ENCODE measurements at places on chromosomes 1 and 21.

GRCh38 chr1:185322636-185323035 is 5.6 kb upstream of the IVNS1ABP start:
- DNase-seq = no peak

- no peak for DNase-seq
These were observed 70.5 kb upstream of the HSPA13 start for GRCh38 chr21:14453339-14454015.

DNA sequence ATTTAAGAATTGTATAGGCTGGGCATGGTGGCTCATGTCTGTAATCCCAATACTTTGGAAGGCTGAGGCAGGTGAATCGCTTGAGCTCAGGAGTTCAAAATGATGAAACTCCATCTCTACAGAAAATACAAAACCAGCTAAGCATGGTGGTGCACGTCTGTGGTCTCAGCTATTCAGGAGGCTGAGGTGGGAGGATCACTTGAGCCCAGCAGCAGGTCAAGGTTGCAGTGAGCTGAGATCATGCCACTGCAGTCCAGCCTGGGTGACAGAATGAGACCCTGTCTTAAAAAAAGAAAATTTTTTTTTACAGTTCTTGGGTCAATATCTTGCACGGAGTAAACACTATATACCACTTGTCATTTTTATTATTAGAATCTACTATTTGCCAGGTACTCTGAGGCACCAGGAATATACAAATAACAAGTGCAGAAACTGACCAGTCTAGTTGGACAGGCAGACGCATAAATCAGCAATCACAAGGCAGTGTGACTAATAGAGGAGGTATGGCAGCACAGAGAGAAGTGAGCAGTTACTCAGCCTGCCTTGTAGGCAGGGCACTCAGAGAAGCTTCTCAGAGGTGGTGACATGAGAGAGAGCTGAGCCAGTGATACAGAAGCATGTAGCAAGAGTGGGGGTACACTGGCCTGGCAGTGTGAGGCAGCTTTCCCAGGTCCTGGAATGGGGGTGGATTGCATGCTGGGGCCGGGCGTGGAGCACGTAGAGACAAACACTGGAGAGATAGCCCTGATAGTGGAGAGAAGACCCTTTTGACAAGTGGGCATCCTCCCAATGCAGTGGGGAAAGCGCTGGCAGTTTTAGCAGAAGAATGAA is 8.0 kb downstream of the PHLDA3 start:
- no peak for DNase-seq

DNA sequence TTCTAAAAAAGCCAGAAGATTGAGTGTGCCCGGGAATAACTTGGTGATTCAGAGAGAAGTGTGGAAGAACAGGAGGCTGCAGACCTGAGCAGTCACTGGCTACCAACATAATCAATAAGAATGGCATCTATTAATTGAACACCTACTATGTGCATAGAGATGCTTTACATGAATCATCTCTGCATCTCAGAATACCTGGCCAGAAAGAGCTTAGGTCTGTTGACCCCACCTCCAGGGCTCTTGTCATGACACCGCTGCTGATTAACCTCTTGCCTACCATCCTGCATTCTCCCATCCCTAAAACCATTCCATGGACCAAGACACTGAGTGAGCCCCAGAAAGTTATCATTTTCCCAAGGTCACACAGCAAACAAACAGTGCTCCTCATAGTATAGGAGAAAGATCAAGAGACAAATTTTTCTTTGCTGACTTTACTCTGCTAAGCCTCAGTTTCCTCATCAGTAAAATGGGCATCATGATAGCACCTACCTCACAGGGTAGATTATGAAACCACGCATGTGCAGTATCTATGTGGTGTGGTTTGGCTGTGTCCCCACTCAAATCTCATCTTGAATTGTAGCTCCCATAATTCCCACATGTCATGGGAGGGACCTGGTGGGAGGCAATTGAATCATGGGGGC is 16.3 kb upstream of the PINK1 start:
- no peak for DNase-seq

DNA sequence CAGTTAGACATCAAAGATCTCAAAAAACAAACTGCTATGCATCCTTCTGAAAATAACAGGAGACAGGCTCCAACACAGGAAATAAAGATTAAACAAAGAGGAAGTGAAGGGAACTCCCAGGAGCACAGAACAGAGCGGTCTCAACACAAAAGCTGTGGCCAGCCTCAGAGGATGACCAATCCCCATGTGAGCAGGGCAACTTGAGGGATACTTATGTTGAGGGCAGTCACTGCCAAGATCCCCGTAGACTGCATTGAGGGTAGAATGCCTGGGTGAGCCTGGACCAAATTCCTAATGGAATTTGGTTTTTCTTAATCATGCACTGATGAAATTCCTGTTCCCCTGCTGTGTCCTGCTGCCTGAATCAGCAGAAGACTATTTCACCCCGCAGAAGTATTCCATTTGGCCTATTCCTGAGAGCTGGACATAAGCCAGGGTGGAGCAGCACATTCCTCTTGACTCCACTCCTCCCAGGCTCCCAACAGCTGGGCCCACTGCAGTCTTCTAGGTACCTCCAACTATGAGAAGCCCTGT is 49.0 kb downstream of the JAK1 start:
- no peak for DNase-seq

DNA sequence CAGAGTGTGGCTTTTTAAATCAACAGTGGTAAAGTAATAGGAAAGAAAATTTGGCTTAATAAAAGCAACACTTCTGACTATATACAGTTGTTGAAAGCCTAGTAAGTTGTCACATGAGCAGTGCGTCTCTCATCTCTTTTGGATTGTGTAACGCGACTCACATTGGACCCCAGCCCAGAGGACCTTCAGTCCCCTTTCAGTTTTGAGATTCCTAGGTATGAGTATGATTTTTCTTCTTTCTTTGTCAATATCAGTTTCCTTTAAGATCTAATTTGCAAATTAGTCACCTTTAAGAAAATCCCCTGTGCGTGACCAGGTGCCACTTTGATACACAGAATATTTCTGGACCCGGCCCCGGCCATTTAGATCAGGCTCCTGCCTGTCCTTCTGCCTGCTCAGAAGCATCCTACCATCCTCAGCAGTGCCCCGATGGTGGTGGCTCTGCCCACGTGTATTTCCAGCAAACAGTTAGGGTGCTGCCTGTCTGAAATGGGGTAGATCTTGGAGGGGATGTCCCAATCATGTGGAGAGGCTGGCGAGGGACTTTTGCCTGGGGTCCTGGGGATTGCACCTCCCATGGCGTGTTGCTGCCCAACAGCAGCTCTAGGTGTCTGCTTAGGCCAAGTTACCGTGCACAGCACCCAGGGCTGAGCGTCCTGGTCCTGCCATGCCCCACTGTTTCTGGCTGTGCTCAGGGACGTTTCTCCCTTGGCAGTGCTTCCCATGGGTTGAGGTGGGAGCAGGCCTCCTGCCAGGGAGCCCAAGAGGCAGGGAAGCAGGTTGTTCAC is 21.1 kb downstream of the SNAP47 start:
- DNase-seq = no peak

DNA sequence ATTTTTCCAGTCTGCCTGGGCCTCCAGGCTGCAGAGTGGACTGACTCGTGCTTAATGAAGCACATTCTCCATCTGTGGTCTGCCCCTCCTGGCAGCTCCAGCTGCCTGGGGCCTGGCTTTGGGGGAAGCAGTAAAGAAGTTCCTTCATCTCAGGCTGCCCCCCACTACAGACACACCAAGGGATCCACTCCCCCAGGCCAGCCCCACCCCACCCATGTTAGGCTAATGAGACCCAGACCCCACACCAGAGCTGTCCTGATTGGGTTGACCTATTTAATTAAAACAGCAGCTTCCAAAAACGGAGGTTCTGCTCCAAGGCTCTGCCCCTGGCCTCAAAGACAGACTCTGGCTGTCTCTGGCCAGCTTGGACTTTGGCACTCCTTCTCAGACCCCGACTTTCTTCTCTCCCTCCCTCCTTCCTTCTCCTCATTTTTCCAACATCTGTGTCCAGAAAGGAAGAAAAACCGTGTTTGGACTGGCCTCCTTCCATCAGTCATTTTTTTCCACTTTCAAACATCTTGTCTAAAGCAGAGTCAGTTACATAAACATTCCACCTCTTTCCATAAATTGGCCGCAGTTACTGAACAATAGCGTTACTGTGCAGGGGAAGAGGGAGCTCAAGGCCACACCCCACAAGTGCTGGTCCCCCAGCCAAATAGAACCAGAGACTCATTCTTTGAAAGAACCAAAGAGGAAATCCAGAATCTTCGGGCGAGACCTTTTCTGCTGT is 29.7 kb downstream of the SERTAD4 start:
- DNase-seq = no peak

DNA sequence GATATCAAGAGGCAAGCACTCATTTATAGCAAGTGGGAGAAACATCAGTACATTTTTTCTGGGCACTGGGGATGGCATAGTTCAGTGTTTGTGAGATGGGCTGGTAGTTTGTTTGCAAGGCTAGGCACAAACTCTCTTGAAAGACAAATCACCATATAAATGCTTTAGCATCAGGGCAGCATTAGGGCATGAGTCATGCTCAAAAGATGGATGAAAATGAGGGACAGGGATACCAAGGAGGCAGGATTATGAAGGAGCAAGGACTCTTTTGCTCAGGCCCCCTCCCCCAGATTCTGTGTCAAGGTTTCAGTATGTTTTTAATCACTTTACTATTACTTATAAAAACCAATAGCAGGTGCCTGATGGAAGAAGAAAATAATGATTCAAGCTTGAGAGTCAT is 43.9 kb upstream of the CAMK1G start:
- DNase-seq = no peak

- no peak for DNase-seq
These were observed 115.1 kb upstream of the PBX1 start for GRCh38 chr1:164443836-164444235.

GRCh38 chr1:30037251-30038118 is 685.9 kb downstream of the MATN1 start:
- DNase-seq = no peak

DNA sequence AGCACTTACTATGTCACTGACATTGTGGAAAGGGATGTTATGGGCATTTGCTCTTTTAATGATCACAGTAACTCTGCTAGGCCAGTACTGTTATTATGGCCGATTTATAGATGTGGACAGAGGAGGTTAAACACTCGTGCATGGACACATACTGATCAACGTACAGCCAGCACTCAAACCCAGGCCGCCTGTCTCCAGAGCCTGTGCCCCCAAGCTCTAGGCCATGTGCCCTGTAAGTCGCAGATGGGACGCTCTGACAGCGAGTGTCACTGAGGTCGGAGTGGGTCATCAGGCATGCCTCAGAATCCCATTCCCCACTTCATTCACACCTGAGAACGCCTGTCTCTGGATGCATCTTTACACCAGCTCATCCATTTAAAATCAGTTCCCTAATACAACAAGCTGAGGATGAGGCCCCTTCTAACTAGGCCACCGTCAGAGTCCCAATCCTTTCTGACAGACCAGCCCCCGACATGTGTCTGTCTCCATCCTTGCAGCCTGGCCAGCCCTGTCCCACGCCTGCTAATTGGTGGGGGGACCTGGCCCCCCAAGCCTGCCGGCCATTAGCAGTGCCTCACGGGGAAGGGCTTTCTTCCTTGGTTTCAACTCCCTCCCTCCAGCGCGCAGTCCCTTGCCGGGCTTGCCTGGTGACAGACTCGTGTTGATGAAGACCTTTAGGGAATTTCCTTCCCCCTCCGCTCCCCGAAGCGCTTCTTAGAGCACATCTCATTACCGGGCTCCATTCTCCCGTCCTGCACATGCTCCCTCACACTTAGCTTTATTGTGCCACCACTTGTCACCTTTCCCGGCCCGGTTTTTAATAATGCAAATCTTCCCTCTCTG is 436.8 kb downstream of the KIF26B start:
- peak; percentile 76 for DNase-seq

GRCh38 chr21:14826630-14827029 is 238.2 kb downstream of the NRIP1 start:
- no peak for DNase-seq

DNA sequence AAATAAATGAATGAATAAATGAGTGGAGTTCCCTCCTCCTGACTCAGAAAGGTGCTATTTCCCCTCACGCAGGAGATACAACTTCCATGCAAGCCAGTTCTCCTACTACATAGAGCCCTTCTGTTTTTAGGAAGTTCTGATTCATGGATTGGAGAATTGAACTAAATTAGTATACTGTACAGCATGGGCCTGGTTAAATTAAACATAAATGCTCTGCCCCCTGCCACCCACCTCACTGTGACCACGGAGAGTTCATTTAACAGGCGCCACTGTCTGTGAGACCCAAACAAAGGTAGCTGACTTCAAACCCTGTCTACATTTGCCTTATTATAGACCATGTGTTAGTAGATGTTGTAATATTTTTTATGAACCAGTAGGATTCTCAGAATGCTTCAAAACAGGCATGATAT is 9.1 kb upstream of the IRF2BP2 start:
- peak; percentile 89 for DNase-seq

GRCh38 chr21:35291034-35291433 is 241.9 kb upstream of the RUNX1 start:
- no peak for DNase-seq

GRCh38 chr1:207054491-207054890 is 1.4 kb downstream of the PFKFB2 start:
- DNase-seq = no peak

DNA sequence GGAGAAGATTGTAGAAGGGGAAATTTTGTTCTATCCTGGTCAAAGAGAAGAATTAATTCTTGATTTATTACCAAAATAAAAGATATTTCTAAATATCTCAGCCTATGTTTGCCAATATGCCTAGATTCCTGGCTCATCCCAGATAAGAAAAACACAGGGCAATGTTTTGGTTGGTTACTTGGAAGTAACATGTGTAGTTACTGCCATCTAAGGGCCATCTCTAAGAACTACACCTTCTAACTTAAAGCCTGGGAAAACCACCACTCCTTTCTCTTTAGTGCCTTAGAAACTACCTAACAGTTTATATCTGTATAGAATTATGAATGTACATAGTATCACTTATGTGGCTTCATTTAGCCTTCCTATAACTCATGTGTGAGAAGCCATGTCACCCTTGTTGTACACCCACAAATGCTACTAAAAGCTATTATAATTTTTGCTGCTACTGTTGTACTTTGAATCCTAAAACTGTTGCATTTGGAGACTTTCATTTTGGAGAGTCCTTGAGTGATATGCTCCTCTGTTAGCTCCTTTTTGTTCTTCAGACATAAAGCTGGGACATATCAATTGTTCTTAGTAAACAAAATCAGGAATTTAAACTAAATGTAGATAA is 4.5 kb downstream of the AIM2 start:
- peak; percentile 29 for DNase-seq

DNA sequence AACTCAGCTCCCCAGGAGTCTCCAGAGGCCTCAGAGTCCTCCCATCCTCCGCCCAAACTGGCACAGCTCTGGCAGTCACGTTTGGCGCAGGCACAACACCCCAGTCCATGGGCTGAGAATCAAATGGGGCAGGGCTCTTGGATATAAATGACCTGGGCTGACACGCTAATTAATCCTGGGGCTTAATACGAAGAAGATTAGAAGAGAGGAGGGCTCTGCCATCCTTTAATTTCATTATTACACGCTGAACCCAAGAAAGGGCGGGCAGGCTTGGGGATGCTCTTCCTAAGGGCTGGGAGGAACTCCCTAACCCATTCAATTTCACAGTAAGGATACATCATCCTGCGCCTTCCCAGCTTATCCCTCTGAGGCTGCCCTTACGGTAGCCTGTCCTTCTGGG is 2.4 kb downstream of the GRIK3 start:
- no peak for DNase-seq
